Dermis blood vessel endothelial cell (primary cell): ENCODE measurements at places on chromosomes 4 and X.

DNA sequence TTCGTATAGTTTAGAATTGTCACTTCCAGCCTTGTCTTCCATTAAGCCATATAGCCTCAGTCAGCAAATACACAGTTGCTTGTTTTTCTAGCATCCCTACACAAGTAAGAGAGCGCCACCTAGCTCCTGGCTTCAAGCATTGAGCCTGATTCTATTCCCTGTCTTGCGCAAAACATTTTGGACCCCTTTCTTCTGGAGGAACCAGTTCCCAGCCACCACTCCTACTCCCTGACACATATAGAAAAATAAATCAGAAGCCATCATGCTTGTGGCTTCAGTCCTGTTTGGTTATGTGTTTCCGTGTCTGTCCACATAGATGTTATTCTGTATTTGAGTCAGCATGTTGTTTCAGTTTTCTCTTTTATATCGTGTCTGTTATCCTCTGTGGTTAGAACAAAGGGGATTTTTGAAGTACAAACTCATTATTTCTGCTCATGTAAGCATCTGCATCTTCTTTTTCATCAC, 59.9 kb downstream of the GK start:
- DNase-seq = peak; percentile 74

DNA sequence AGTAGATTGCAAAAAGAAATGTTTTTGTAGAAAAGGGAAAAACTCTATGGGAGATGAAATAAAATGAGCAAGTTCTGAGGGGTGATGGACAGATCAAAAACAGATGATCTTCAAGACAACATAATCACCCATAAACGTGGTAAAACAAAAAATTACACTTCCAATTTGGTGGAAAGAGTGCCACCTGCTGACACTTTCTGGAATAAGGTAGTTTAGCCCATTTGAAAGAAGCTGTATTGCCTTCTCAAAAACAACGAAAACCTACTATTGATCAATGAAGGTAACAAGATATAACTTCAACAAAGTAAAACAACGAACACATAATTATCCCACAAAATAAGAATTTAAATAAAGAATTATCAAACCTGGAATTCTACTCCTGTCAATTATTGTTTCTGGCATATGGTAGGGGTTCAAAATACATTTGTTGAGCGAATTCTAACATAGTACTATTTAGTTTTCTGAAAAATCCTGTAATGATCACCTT, 2.5 kb downstream of the COQ2 start:
- peak; percentile 85 for DNase-seq

DNA sequence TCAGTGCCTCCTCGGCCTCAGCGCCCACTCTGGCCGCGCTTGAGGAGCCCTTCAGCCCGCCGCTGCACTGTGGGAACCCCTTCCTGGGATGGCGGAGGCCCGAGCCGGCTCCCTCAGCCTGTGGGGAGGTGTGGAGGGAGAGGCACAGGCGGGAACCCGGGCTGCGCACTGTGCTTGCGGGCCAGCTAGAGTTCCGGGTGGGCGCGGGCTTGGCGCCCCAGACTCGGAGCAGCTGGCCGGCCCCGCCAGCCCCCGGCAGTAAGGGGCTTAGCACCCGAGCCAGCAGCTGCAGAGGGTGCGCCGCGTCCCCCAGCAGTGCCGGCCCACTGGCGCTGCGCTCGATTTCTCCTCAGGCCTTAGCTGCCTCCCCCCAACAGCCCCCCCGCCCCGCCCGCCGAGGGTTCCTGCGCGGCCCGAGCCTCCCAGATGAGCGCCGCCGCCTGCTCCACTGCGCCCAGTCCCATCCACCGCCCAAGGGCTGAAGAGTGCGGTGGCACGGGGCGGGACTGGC, 1137.0 kb downstream of the PCDH18 start:
- DNase-seq = no peak

GRCh38 chr4:80809039-80809729, 221.3 kb upstream of the BMP3 start:
- no peak for DNase-seq

DNA sequence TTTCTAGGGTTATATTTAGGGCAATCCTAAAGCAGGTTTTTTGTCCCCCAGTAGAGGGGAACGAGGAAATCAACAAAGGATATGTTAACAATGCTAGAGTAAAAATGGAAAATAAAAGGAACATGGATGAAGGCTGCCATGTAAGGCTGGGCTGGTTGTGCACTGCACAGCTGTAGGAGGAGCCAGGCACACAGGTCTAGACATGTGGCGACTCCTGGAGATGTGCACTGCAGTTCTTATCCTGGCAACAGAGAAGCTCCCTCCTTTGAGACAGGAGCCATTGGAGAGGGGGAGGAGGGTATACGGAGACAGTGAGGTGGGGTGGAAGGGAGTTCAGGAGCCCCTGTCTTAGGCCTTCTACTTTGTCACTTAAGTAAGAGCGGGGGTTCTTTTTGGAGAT, 65.9 kb downstream of the NAT8L start:
- no peak for DNase-seq

DNA sequence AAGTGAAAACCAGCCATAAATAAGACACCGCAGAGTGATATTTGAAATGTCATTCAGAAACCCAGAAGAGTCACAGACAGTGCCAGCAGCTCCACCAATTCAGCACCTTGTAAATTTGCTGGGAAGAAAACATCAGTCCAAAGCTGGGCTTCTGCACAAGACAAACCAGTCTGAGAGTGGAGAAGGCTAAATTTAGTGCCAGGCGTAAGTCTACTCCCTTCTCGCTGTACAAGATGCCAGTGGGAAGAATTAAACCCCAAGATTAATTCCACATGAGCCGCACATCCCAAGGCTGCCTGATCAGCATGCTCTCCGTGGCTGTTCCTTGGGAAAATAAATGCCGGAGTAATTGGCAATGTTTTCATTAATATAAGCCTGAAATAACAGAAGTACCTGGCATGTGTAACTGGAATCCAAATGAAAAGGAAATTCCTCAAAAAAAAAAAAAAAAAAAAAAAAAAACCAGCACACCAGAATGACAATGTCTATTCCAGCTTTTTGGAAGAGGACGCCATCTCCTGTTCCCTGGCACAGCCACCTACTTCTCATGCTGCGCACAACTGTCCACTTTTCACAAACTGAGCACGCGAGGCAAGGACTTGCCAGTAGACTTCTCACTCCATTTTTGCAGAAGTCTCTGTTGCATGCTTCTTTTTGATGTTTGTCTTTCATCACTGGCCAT, 95.5 kb downstream of the NSUN7 start:
- DNase-seq = peak; percentile 23

DNA sequence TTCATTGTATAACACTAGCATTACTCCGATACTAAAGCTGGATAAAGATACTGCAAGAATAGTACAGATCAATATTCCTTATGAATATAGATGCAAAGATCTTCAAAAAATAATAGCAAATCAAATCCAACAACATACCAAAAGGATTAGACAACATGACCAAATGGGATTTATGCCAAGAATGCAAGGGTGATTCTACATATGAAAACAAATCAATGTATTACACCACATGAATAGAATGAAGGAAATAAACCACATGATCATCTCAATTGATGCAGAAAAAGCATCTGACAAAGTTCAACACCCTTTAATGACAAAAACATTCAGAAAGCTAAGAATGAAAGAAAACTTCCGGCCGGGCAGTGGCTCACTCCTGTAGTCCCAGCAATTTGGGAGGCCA, 42.8 kb downstream of the CUL4B start:
- DNase-seq = peak; percentile 75

DNA sequence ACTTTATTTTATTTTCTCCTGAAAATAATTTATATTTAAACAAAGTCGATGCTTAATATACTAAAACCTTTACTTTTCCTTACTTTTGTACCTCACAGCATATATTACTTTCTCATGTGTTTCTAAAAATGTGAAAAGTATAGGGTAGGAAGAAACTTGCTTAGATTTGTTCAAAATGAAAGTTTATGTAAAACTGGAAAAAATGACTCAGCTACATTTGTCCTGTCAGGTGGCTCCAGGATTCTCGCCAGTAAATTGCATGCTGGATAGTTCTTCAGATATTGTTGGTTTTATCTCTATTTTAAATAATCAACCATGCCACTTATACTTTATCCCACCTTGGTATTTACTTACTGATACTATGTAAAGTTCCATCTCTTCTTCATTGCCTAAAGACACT, 159.2 kb upstream of the NDST4 start:
- DNase-seq = no peak

- DNase-seq = no peak
These were observed 156.4 kb downstream of the AMELX start for GRCh38 chrX:11449613-11450012.

DNA sequence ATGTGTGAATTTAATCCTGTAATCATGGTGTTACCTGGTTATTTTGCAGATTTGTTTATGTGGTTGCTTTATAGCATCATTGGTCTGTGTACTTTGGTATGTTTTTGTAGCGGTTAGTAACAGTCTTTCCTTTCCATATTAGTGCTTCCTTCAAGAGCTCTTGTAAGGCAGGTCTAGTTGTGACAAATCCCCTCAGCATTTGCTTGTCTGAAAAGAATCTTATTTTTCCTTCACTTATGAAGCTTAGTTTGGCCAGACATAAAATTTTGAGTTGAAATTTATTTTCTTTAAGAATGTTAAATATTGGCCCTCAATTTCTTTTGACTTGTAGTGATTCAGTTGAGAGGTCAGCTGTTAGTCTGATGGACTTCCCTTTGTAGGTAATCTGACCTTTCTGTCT, 1096.1 kb upstream of the SLIT2 start:
- no peak for DNase-seq

DNA sequence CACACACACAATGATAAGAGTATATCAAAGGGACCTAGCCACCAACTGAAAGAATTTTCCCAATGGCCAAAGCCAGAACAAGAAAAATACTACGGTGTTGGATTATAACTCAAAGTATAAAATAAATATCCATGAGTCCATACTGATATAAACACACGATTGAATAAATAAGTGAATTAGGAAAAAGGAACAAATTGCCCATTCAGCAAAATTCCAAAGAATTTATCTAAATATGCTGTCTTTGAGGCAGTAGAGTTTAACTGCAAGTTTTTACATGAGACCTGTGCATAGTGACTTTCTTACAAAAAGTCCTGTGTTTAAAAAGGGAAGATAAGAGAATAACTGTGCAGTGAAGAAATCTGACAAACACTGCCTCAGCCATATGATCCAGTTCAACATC, 278.8 kb upstream of the PPARGC1A start:
- DNase-seq = no peak

GRCh38 chr4:109183931-109184490, 118.4 kb downstream of the COL25A1 start:
- peak; percentile 61 for DNase-seq

- DNase-seq = no peak
These were observed 16.4 kb downstream of the DSPP start for GRCh38 chr4:87624698-87625097.

DNA sequence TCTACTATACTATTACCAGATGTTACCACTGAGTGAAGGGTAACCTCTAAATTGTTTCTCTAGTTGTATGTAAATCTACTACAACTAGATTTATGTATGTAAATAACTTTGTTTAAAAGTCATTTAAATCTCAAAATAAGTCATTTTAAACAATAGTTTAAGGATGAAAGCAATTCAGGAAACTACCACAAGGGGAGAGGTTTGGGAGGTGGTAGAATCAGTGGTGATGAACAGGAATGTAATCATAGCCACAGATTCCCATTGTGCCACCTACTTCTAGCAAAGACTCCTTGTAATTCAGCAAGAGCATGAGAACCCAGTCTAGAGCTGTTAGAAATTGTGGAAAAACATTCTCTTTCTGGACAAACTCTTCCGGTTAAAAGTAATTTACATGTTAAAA, 234.6 kb downstream of the SLC7A11 start:
- DNase-seq = peak; percentile 11

- DNase-seq = no peak
These were observed 212.4 kb downstream of the PCDH7 start for GRCh38 chr4:30932581-30932980.

- no peak for DNase-seq
These were observed 32.1 kb downstream of the NBDY start for GRCh38 chrX:56761167-56761566.

GRCh38 chr4:113935190-113935589, 44.3 kb downstream of the ARSJ start:
- DNase-seq = no peak

- no peak for DNase-seq
These were observed 577.9 kb downstream of the PPARGC1A start for GRCh38 chr4:23311983-23312382.

DNA sequence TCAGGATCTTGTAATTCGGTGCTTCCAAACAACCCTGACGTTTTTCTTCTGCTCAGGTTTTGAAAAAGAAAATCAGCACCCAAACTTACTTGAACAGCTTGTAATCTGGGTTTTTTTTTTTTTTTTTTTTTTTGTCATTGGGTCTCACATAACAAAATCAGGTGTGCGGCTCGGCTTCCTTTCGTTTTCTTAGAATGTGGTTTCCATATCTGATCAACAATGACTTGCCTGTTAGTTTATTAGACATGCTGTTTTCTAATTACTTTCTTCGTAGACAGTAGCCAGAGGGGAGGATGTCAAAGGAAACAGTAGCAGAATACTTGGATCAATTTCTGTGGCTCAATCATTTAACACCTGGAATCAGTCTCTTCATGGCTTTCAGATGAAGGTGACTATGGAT, 890 bp upstream of the FREM3 start:
- DNase-seq = no peak

DNA sequence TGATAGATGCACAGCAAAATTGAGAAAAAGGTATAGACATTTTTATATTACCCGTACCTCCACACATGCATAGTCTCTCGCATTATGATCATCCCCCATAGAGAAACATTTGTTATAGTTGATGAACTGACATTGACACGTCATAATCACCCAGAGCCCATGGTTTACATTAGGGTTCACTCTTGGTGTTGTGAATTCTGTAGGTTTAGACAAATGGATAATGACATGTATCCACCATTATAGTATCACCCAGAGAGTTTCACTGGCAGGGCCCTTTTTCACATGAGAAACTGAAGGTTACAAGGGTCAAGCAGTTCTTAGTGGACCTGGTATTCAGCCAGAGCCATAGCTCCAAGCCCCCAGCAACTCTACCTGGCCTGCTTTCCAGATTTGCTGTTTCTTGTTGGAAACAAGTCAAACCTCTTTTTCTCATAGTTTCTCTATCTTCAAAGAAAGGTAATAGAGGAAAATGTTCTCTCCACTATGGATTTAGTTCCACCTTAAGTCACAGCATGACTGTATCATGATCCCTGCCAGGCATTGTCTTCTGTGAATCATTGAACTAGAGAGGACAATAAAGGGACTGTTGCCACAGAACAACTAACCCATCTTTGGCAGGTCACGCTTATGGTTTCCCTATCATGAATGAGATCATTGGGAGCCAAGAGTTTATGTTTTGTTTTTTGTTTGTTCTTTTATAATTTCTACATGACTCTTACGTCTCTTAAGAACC, 64.0 kb downstream of the HHIP start:
- peak; percentile 95 for DNase-seq

DNA sequence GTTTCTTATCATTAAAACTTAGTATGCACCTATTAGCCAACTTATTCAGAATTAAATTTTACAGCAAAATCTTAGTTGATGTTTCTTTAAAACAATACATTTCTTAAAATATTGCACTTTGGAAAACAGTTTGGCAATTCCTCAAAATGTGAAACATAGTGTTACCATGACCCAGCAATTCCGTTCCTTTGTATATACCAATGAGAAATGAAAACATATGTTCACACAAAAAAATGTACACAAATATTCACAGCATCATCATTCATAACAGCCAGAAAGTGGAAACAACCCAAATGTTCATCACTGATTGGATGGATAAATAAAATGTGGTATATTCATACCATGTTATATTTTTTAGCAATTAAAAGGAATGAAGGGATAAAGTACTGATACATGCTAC, 50.2 kb downstream of the WDR44 start:
- no peak for DNase-seq

- DNase-seq = no peak
These were observed 115.9 kb downstream of the RAB28 start for GRCh38 chr4:13368217-13368616.
